ENCODE measurements at places on chromosomes 5 and 9.
A peak's percentile ranks its signal among the peaks of the same experiment; 100 is the strongest.

DNA sequence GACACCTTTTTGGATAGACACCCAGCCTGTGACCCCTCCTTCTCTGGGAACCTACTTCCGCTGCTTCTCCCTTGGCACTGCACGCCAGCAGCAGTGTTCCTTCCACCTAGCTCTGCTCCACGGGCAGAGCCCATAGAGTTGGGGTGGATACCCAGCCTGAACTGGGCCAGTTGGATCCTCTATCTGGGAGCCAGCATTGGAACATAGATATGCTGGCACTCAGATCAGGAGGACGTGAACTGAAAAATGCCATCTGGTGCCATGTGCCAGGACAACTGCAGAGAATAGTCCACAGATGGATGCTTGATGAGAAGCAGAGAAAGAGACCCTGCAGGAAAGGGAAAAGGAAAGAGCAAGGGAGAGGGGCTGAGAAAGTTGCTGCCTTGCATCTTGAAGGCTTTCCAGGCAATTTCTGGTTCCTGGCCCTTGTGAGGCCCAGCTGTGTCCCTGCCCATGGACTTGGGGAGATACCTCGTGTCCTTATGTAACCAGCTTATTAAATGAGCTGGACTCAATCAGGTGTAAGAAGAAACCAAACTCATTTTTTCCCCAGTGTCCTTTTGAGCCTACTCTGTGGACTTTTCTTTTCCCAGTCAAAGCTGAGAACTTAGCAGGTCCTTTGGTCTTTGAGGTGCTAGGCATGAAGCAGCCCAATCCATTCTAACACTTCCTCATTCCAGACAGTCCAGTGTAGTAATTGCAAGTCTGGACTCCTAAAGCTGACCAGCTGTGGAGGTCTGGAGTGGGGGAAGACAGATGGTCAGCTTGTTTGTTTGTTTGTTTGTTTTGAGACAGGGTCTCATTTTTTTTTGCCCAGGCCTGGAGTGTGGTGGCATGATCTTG is 39.1 kb downstream of the ANGPTL2 start:
- no peak for DNase-seq

DNA sequence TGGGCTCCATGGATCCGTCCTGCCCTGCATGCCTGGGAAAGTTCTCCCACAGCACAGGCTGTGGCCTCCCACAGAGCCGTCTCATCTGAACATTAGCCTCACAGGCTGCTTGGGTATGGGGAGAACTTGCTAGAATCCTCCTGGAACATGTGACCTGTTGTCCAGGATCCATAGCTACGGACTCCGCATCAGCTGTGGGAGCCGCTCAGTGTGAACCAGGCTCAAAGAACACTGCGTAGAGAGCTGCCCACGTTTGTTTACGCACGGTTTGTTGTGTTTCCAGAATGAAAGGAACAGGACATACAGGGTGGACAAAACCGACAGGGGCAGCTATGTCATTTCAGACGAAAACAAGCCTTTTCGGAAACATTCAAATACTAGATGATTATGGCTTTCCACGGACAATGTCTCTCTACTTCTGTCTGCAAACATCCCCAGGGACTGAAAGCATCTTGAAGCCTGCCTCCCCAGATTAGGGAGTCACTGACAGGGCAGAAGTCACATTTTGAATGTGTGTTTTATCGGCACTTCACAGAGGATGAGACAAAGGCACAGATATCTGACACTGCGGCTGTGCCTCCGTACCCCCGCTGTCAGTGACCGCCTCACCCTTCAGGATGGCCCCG is 390.3 kb downstream of the GADD45G start:
- DNase-seq, result no peak

- DNase-seq, result no peak
Observed at GRCh38 chr5:139806726-139807646, 11.4 kb downstream of the PSD2 start.

DNA sequence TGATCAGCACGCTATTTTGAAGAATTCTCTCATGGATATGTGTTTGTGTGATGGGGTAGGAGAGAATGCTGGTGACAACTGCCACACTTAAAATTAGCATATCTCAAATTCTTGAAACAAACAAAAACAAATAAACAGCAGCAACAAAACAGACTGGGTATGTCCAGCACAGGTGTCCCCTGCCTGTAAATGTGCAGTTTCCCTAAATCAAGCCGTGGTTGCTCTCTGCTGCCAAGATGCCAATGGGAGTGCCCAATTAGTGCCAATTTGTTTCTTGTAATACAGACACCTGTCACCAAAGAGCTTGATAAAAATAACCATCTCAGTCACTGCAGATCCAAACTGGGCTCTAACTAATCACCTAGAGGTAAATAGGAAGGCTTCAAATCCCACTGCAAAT is 144.2 kb upstream of the SMARCA2 start:
- DNase-seq, result no peak

DNA sequence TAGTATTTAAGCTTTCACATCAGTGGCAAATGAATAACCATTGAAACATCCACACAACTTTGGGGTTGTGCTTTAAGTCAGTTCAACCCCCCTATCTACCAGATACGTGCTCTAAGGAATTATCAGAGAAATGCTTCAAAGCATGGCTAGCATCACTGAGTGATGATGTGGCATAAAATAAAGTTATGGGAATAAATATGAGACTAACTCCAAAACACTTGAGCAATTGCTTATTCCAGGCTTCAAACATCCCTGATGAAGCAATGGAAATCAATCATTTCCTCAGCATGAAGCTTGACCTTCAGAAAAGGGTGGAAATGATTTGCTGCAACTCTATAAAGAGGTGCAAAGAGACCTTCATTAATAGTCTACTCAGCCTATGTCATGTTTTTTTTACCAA is 292.0 kb upstream of the SMC2 start:
- no peak for DNase-seq

DNA sequence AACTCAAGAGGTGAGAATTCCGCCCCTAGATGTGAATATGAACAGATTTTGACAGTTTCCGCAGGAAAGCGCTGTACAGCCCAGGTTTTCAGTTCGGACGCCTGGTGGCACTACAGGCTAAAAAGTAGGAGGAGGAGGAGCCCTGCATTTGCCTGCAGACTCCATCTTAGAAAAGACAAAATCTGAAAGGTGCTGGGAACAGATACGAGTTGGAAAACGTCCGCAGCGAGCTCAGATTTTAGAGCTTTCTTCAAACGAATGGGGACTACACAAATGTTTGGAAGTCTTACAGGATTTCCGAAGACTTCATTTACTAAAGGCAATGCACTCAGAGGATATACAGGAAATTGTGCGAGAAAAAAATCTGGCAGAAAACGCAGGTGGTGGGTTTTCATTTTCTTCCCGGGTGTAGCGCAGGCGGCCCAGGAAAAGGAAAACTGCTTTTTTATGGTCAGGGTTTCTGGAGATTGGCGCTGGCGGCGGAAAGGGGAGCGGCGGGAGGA is 9.9 kb upstream of the PCDHB2 start:
- no peak for DNase-seq

- DNase-seq, result no peak
Observed at GRCh38 chr5:1760231-1760630, 39.4 kb downstream of the MRPL36 start.

DNA sequence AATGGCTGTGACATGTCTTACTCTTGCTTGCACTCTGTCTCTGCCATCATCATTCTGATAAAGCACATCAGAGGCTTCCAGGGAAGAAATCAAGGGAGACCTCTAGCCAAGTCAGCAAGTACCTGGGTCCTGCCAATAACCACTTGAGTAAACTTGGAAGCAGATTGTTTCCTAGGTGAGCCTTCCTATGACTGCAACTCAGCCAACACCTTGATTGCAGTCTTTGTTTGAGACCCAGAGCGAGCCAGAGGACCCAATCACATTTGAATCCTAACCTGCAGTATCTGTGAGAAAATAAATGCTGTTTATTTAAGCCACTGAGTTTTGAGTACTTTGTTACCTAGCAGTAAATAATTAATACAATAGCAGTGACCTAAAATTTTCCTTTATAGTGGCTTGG is 356.8 kb upstream of the CHD1 start:
- DNase-seq, result no peak

GRCh38 chr9:136714893-136715274 is 2.5 kb downstream of the DIPK1B start:
- DNase-seq, result no peak

DNA sequence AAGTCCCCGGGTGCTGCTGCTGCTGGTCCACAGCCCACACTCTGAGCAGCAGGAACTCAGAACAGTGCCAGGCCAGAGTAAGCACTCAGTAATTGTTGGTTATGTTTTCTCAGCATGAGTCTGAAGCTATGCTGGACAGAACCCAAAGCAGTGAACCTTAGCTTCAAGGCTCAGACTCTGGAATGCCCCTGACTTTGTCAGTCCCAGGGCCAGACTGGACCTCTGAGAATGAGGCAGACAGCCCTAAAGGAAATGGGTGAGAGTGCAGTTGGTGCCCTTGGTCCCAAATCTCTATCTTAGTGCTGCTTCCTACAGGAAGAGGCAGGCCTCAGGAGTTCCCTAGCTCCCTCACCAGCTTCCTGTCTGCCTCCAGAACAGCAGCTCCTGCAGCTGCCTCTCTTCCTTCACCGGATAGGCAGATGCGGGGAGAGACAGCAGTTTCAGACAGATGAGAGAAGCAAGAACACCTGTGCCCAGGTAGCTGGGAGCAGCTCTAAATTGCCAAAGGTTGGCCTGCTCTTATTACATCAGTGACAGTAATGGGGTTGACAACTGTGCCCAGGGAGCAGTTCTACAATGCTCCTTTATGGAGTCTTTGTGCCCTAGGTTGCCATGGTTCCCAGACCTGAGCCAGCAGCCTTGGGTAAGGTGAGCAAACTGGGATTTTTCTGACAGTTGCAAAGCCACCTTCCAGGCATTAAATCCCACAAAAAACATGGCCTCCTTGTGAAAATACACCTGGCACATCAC is 82.2 kb upstream of the CXCL14 start:
- no peak for DNase-seq

DNA sequence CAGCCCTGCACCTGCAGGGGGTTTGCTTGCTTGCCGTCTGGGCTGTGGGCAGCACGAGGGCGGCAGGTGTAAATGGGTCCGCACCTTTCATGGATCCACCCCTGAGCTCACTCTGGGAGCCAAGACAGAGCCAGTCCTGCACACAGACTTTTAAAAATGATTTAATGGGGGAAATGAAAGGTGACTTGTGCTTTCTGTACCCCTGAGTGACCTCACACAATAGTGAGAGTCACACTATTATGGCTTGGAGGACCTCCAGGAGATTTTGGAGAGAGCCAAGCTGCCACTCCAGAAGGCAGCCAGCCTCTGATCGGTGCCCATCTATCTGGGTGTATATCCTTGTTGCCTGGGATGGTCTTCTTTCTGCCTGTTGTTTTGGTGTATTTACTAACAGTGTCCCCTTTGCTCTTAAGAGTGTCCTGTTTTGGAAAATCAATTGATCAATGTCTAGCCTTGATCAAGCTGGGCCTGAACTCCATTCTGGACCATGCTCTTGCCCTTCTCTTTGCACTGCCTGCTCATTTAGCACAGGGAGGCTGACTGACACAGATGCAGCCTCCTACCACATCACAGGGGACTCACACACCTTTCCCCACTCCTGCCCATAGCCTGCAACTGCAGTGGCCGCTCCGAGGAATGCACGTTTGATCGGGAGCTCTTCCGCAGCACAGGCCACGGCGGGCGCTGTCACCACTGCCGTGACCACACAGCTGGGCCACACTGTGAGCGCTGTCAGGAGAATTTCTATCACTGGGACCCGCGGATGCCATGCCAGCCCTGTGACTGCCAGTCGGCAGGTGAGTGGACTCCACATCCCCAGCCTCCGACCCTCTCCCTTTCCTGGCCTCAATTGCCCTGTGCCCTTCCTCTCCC is 29.5 kb downstream of the LAMC3 start:
- DNase-seq, result no peak

DNA sequence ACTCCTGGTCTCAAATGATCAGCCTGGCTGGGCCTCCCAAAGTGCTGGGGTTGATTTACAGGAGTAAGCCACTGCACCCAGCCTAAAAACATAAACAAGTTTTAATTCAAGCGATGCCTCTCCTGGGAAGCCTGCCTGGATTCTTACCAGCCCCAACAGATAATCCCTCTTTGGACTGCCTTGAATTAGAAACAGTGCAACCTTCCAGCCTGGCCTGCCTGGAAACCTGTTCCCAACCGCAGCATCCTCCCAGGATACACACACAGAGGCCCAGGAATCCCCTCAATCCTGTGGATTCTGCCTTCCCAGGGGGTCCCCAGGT is 19.2 kb downstream of the PTGES start:
- no peak for DNase-seq

DNA sequence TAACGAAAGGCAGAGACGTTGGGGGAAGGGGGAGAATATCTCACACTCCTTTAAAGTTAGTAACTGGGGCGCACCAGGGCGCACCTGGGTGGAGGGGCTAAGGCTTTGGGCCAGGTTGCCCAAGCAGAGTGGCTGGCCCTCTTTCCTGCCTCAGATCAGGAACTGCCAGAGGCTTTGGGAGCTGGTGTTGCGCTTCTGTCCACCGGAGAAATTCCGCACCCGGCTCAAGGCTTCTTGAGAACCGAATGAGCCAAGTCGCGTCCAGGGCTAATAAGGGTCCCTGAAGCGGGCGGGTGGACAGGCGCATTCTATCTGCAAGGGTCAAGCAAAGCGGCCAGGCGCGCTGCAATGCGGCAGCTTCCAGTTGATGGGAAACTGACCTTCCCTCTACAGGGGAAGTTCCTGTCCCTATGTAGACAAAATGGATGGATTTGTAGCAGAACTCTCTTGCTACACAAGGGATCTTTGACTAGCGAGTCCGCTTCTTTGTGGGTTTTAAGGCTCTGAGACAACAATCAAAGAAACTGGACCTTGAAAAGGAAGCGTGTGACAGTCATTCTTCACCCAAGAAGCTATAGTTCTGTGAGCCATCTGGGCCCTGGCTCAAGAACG is 5.5 kb downstream of the PAX5 start:
- DNase-seq, result no peak

DNA sequence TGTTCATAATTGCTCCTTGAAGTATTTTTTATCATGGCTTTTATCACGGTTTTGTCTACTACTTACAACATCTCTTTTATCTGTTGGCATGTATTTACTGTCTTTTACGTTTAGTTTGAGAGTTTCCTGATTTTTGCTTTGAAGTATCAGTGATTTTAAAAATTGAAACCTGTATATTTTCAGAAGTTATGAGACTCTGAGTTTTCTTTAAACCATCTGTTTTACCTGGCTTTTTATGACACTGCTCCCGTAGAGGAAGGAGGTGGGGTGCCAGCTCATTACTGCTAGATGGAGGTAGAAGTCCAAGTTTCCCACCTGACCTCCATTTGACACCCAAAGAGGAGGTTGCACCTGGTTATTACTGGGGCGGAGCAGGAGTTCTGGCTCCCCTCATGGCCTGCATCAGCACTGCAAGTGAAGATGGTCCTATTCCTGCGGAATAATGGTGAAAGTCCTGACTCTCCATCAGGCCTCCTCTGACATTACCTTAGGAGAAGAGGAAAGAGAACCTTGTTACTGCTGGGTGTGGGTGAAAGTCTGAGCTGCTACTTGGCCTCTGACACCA is 10.0 kb upstream of the ZNF131 start:
- DNase-seq, result peak; percentile 35

DNA sequence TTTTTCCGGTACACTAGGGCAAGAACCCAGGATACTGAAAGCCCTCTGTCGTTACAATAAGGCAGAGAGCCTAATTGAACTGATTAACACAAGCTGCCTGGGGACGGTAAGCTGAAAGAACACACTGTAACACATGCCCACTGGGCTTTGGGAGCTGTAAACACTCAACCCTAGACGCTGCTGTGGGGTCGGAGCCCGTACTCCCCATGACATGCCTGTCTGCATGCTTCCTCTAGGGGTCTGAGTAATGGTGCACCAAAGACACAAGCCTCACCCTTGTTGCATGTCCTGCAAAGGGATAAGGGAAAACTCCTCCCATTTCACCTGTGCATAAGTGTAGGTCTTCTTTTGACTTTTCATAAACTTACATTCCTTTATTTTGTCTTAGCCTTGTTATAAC is 194.0 kb downstream of the FBXL7 start:
- no peak for DNase-seq

GRCh38 chr5:175211956-175212756 is 231.8 kb downstream of the DRD1 start:
- no peak for DNase-seq
